ENCODE measurements at places on chromosomes 1 and 21.

GRCh38 chr1:5688081-5689077 is 303.8 kb downstream of the NPHP4 start:
- DNase-seq, result no peak

DNA sequence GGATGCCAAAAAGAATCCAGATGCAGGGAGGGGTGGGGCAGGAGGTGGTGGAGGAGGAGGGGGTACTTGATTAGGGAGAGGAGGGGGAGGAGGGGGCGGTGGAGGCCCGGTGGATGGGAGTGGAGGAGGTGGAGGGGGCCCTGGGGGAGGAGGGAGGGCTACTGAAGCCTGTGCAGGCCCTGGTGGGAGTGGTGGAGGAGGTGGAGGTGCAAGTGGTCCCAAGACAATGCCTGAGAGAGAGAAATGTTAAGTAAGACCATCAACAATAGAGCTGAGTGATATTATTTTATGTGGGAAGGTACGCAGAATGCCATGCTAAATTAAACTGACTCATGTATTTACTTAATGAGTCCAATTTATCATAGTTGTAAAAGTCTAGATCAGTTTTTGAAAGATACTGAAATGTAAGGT is 86.8 kb upstream of the LBR start:
- DNase-seq, result no peak

GRCh38 chr1:62625415-62625814 is 28.1 kb downstream of the ANGPTL3 start:
- DNase-seq, result no peak

GRCh38 chr1:68331117-68331865 is 99.0 kb upstream of the WLS start:
- no peak for DNase-seq

- DNase-seq, result no peak
These were observed 725.2 kb downstream of the LRRIQ3 start for GRCh38 chr1:73472810-73473209.

DNA sequence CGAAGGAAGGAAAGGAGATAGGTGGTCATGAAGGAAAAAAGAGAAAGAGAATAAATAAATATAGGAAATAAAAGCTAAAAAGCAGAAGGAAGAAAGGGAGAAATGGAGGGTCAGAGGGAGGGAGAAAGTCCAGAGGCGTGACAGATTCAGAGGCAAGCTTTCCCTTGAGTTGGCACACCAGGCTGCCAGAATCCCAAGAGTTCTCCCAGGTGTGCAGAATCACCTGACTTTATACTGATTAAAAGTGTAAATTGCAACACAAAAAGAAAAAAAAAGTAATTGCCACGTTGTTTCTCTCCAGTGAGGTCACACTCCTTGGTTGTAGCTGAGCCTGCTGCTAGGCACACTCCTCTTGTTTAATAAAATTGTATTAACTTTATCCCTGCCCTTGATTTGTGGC is 669.9 kb upstream of the PKN2 start:
- no peak for DNase-seq

GRCh38 chr1:184166485-184166884 is 115.0 kb downstream of the TSEN15 start:
- no peak for DNase-seq

DNA sequence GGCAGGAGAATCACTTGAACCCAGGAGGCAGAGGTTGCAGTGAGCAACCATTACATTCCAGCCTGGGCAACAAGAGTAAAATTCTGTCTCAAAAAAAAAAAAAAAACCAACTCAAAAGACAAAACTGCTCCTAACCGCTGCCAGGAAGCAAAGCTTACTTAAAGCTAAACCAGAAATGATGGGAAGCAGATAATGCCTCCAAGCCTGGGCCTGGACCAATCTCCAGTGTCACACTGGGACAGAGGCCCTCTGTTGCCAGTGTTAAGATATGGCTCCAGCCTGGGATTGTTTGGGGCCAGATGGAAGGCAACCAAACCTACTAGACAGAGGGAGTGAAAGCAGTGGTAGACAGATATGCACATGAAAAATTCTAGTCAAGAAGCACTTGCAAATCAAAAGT is 36.9 kb downstream of the NSL1 start:
- no peak for DNase-seq

- DNase-seq, result no peak
These were observed 20.1 kb upstream of the MAB21L3 start for GRCh38 chr1:116091083-116091482.

GRCh38 chr1:228213917-228214808 is 6.3 kb downstream of the OBSCN start:
- DNase-seq, result no peak

- no peak for DNase-seq
These were observed 48.2 kb downstream of the CYP2J2 start for GRCh38 chr1:59878370-59878769.

GRCh38 chr1:57017200-57017599 is 51.4 kb upstream of the C8B start:
- no peak for DNase-seq

DNA sequence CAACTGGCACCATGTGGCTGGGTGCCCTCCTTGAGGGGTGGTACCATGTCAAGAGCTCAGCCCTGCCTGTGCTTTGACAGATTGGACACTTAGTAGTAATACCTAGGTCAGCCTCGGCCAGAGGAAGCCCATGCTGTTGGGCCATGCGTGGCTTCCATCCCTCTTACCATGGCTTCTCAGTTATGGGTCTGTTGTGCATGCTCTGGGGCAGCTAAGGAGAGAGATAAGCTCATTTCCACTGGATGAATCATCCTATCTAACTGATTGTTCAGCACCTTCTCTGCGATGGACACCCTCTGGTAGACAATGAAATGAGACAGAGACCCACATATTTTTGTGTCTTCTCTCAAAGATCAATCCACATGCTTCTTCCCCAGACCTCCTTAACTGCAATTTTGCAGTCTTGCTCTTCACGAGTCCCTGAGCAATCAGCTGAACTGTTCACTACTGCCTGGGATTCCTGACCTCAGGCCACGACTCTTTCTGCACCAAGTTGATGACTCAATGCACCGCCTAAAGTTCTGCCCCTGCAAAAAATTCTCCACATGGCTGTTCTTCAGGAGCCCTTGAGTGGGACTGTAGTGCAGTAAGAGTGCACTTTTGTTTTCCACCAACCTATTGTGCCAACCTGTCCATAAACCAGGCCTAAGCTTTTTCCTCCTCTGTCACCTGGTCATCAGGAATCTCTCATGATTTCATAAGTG is 6.9 kb upstream of the TRIM62 start:
- DNase-seq, result no peak

DNA sequence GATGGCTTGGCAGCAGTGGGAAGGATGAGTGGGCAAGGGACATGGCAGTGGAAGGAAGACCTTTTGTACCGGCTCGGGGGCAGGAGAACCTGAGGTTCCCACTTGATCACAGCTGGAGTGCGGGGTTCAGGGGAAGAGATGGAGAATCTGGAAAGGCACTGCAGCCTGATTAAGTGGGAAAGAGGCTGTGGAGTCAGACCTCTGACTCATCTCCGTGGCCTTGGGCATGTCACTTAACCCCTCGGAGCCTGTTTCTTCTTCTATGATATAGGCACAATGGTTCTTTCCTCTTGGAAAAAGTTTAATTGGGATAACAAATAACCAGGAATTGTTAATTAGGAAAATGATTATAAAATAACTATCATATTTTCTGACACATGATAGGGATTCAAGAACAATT is 13.1 kb upstream of the TMEM61 start:
- no peak for DNase-seq

DNA sequence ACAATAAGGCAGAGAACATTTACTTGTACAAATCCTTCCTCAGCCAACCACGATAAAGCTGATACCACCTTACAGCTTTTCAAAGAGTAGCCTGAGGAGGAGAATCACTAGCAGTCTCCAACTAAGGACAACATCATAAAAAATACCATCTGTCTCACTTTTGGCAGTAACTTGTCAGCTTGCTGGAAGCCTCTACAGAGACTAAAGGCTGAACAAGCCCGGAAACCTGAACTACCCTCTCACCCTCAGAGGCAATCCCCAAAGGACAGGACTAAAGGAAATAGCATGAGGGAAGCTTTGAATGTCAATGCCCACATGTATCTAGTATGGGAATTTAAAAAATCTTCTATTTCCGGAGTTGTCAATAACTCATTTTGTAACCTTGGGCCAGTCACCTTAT is 10.6 kb downstream of the SRSF4 start:
- DNase-seq, result no peak

DNA sequence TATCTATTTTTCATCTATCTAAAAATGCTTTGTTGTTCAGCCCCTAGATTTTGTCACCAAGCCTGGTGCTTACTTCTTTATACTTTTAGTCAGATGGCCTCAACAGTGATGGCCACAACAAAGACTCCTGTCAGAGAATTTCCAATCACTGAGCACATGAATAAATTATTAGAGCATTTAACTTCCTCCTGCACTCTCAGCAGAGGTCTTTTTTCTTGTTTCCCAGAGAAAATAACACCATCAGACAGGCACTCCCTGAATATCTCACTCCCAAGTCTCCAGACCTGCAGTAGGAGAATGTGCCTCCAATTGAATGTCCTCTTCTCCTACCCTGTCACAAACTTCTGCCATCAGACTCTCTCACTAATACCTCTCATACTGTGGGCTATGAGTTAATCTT is 616.0 kb upstream of the NR5A2 start:
- DNase-seq, result no peak

GRCh38 chr1:46288485-46289133 is 14.8 kb downstream of the LRRC41 start:
- DNase-seq, result no peak

Data from CD4-positive, alpha-beta T cell treated with Interleukin-1 beta for 1 hour (primary cell).